ENCODE measurements at places on chromosomes 3 and 15.

GRCh38 chr3:35492841-35493240, 146.5 kb upstream of the ARPP21 start:
- DNase-seq: no peak

GRCh38 chr3:129461461-129462146, 21.6 kb downstream of the IFT122 start:
- DNase-seq: no peak

GRCh38 chr3:53170325-53171063, 9.5 kb downstream of the PRKCD start:
- DNase-seq: peak; percentile 99

- DNase-seq: peak; percentile 77
These were observed 3.4 kb downstream of the TMCC1 start for GRCh38 chr3:129890125-129890524.

- no peak for DNase-seq
These were observed 29.6 kb downstream of the BTLA start for GRCh38 chr3:112469671-112470070.

DNA sequence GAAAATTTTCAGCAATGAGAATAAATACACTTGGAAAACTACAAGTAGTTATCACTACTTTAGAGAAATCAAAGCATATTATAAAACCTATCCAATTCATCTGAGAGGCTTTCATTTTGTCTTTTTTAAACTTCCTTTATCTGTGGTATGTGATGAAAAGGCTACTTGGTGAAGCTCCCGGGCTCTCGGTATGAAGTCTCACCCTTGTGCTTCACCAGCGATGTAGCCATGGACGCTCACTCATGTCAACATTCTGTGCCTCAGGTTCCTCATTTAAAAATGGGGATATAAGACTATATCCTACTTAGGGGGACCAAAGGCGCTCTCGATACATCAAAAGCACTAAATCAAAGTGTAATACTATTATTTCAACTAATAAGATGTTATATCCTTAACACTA, 14.9 kb downstream of the SATB1 start:
- DNase-seq: no peak

GRCh38 chr3:112464264-112464663, 35.0 kb downstream of the BTLA start:
- peak; percentile 80 for DNase-seq

GRCh38 chr15:56919031-56919608, 676 bp downstream of the TCF12 start:
- peak; percentile 22 for DNase-seq

DNA sequence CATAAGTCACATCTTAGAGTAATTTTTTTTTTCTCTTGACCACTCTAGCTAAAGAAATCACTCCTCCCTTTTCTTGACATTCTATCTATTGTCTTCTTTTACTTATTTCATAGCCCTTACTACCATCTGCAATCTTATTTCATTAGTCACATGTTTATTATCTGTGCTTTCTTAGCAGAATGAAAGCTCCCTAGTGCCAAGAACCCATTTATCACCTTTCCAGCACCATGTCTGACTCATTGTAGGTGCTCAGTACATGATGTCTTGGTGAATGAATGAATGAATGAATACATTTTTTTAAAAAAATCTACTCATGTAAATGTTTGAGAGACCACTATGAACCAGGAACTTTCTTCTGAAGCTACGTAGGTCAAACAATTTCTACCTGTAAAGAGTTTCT, 157.2 kb downstream of the CADPS start:
- no peak for DNase-seq
